Vagina (tissue), 2 donors: ENCODE measurements at places on chromosomes 7 and 10.

DNA sequence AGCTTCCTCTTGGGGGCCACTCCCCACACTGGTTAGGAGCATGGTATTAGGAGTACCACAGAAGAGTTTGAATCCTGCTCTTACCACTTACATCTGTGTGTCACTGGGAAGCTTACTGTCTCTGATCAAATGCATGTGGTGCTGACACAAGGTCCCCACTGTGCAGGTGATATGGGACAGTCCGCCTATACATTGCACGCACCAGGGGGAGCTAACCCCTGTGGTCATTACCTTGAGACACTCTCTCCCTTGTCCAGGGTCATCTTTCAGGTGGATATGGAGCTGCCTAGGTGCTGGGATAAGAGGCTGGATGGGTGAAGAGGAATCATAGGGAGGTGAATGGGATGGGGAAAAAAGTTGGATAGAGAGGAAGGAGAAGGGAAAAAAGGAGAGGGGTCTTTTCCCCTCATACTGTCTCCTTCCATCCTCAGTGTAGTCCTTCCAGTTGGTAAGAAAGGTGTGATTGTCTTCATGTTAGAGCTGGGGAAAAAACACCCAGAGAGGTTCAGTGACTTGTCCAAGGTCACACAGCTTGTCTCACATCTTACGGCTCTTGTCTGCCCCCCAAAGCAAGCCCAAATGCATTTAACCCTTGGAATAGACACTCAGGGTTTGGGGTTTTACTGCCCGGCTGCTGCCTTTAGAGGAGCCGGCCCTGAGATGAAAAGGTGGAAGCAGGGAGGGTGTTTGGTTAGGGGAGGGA lies 125.9 kb downstream of the CDH23 start:
- DNase-seq: no peak

DNA sequence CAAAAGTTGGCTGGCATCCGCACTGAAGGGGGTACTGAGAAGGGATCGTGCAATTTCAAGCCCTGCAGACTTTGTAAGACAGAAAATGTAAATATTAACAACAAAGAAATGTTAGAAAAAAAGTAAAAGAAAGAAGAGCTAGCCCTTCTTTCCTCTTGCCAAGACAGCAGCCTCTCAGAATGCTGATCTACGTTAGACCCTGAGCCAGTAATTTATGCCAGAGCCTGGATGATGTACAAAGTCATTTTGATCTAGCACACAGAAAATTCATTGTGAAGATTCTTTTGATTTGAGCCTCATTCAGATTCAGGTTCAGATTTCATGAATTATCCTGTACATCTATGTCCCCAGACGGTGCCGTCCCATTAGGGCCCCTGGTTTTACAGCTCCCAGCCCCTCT lies 105.2 kb downstream of the PRKCQ start:
- no peak for DNase-seq

GRCh38 chr10:46556515-46557318 lies at the start of gene GPRIN2:
Gene GPRIN2 (minus strand): TSS chr10:46556658. CDS start chr10:46550736, 5,922 bp downstream.
- peak; percentile 95 for DNase-seq

DNA sequence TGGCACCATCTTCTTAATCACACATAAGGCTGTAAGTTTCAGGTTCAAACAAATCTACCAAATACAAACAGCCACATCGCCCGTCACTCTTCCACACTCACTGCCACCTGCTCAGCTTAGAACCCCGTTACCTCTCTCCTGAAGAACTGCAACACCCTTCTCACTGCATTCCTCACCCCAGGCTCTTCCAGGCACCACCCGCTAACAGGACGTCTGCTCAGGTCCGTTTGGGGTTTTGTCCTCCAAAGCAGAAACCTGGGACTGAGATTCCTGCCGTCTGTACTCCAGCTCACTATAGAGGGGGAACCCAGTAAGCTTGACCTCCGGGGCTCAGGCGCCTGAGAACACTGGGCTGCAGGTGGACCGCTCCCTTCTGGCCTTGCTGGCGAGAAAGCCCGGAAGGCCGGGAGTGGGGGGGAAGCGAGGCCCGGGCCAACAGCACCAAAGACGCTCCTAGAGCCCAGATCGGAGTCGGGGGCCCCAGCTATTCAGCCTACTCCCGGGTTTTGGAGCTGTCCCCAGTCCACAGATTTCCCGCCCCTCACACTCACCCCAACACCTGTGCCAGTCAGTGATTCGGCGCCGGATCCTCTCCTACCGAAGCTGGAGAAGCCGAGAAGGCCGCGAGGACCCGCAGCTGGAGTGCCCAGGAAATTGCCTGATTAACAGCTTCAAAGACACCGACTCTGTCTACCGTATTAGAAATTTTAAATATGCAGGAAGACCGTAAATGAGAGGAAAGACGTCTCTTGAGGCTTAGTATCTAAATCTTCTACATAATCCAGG lies at the start of gene AP3M1:
Gene AP3M1 (minus strand): TSS at position 625 of the 786 bp plus-strand sequence. CDS start 12,449 bp downstream, outside the sequence.
- peak; percentile 90 for DNase-seq

DNA sequence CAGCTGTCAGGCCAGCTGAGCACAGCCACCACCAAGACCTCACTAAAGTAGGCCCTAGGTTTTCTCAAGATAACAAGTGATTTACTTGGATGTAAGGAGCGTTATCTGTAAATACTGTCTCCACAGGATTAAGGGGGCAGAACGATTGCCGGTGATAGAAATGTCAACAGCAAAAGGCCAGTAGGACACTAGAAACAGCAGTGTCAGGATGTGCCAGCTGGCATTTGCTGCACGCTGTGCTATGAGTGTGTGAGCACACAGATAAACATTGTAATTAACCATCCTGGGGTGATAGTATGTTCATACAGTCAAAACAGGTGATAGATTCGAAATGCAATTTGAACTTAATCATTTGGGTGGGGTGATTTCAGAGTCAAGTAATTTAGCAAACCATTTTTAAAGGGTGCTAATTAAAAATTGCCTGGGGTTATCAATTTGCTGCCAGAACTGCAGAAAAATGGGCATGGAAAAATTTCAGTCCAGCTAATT lies 36.3 kb upstream of the NOBOX start:
- DNase-seq: no peak

- no peak for DNase-seq
These were observed 130.9 kb upstream of the MBL2 start for GRCh38 chr10:52903397-52903938.

- no peak for DNase-seq
These were observed 28.2 kb downstream of the SKIDA1 start for GRCh38 chr10:21497177-21497807.

DNA sequence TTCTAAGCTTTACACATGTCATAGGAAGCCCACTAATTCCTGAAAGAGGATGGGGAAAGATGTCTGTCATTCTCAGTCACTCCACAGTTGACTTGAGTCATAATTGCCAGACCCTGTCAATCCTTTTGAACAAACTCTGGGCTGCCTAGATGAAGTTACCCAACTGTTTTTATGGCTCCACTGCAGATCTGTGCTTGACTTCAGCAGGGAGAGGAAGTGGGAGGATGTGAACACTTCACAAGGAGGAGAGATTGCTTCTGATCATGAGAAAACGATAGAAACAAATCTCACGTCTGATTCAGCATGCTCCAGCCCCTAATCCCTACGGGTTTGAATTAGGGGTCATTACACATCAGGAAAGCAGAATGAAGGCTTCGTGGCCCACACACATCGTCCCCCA lies 596.6 kb upstream of the CELF2 start:
- no peak for DNase-seq

GRCh38 chr7:26170663-26171062 lies 18.7 kb downstream of the NFE2L3 start:
- DNase-seq: no peak

- no peak for DNase-seq
These were observed 133.8 kb upstream of the HDAC9 start for GRCh38 chr7:18361756-18362155.

DNA sequence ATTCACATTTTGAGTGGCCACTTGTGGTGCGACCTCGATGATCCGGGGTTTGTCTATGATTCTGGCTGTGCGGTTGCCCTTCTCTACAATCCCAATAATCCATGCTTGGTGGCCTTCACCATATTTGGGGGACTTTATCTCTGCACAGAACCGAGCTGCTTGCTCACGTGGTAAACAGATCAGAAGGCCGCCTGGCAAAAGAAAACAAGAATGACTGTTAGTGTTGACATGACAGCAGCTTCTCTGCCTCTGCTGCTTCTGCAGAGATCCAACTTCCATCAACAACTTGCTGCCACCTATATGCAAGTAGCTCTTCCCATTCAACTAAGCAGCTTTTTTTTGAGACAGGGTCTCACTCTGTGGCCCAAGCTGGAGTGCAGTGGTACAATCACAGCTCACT lies 19.3 kb upstream of the PHYH start:
- no peak for DNase-seq

DNA sequence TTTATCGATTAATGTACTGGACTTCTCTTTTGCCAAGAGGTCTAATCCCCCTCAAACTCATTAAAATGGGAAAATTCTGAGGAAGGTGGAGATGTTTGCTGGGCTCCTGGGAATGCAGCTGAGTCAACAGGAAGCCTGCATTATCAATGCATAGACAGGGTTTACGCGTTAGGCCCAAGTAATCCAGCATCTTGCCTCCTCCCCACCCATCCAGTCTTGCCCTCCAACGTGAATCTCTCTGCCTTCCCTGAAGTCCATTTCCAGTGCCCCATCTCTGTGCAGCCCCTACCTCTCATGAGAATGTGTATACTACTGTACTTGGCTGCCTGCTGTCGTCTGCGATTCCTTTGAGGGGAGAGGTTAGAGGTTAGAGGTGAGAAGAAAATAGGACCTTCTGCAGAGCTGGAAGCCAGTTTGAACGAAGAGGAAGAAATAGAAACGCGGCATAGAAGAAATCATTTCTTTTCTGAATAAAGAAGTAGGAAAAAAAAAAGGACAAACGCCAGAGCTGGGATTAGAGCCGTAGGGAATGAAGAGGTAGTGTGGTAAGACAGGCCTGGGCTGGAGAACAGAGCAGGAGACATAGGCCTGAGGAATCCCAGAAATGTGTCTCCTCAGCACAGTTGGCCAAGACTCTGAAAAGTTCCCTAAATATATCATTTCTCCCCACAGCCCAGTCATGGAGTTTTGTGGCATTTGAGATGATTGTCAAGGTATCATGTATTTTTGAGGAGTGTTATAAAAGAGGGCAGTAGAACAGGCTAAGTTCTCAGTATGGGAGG lies 75.6 kb downstream of the MYOF start:
- no peak for DNase-seq

GRCh38 chr7:51376420-51377092 lies 59.9 kb upstream of the COBL start:
- no peak for DNase-seq

DNA sequence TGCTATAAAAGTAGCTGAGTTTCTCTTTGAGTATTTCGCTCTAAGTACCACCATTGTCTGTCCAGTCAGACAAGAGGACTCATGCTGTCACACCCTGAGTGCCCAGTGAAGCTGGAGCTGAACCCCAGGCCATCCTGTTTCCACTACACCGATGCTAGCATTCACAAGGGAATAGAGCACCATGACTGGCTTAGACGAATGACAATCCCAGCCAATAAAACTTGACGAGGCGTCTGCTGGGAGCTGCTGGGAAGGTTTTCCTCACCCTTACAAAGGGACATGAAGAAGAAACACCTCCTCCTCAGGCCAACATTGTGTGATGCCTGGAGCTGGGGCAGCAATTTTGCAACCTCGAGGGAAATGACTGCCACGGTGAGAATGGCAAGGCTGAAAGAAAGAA lies 17.5 kb upstream of the SLIT1 start:
- DNase-seq: no peak

- DNase-seq: no peak
These were observed 198.9 kb upstream of the AOAH start for GRCh38 chr7:36923185-36923584.

GRCh38 chr7:4631380-4632179 lies 50.5 kb upstream of the FOXK1 start:
- DNase-seq: no peak

DNA sequence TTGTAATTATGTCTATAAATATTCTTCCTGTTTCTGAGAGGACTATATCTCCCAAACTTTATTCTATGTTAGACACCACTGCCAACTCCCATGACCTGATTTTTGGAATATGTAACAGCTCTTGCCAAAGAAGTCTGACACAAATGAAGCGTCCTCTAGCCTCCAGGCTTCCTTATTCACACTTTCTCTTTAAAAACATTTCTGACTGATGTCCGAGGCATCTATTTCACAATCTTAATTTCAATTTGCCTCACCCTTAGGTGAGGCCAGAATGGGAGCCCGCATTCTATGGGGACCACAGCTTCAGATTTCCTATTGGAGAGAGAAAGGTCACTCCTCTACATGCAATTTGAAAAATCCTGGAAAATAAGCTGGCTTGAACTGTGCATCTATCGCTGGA lies 873.2 kb downstream of the GATA3 start:
- DNase-seq: no peak

- DNase-seq: no peak
These were observed 243.7 kb upstream of the PHYHIPL start for GRCh38 chr10:58932577-58933314.

GRCh38 chr10:42887734-42888503 lies 105.3 kb downstream of the BMS1 start:
- peak; percentile 74 for DNase-seq

GRCh38 chr10:63129888-63130287 lies 3.2 kb upstream of the NRBF2 start:
- DNase-seq: no peak

DNA sequence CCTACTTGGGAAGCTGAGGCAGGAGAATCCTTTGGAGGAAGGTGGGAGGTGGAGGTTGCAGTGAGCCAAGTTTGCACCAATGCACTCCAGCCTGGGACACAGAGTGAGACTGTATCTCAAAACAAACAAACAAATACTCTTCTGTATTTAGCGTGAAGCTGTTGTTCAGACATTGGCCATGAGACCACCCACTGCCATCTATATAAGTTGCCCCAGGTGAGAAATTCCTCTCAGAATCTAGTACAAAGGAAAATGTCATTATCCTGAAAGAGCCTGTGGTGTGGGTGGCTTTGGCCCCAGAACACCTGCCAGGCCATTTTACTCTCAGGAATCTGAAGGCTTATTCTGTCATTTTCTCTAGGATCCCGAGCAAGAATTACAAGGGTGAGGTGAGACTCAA lies 4.0 kb upstream of the FRMD4A start:
- no peak for DNase-seq

GRCh38 chr10:93346694-93347093 lies 135.4 kb downstream of the MYOF start:
- no peak for DNase-seq

DNA sequence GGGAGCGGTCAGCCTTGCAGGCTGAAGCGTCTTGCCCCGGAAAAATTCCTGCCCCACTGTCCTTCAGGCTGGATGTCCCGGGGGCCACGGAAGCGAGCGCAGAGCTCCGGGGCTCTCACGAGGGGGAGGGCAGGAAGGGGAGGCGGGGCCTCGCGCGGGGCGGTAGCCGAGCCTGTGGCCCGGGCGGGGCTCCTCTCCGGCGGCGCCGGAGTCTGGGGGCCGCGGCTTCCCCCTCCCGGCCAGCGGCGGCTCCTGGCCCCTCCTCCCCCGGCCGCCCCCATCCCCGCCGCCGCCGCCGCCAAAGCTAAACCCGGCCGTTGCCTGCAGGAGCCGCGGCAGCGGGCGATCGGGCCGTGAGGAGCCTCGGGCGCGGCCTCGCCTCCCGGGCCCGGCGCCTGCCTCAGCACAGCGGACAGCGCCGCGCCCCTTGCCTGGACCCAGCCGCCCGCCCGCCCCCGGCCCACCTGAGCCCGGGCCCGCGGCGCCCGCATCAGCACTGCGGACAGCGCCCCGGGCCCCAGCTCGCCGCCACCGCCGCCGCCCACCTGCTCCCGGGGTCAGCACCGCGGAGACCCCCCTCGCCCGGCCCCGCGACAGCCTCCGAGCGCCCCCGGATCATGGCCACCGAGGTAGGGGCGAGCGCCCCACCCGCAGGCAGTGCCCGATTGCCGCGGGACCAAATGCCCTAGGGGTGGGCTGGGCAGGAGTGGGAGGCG lies at the start of gene GOLGA7B:
Gene GOLGA7B (plus strand): TSS at position 157 of the 716 bp plus-strand sequence. CDS start 461 bp downstream, at position 618.
- no peak for DNase-seq

GRCh38 chr10:30752481-30752881 lies 122.9 kb upstream of the LYZL2 start:
- no peak for DNase-seq

- DNase-seq: no peak
These were observed 74.2 kb downstream of the MAD1L1 start for GRCh38 chr7:2158331-2159175.
